Omental fat pad (tissue), 4 donors: ENCODE measurements at places on chromosomes 1 and 21. TPM values are rescaled to one million over a fixed set of nuclear protein-coding genes. Genes with fewer than 3 reads are reported as not detected.

Gene TTC24
- not detected for total RNA-seq

Gene CRNN
- not detected for total RNA-seq

Gene HSPA6
- total RNA-seq, result 22.1 TPM

Gene CCDC185
- total RNA-seq, result not detected

Gene CHODL
- total RNA-seq, result 1.4 TPM

GRCh38 chr1:40612345-40612831, 53.1 kb downstream of the RIMS3 start:
- peak; percentile 47 for DNase-seq

DNA sequence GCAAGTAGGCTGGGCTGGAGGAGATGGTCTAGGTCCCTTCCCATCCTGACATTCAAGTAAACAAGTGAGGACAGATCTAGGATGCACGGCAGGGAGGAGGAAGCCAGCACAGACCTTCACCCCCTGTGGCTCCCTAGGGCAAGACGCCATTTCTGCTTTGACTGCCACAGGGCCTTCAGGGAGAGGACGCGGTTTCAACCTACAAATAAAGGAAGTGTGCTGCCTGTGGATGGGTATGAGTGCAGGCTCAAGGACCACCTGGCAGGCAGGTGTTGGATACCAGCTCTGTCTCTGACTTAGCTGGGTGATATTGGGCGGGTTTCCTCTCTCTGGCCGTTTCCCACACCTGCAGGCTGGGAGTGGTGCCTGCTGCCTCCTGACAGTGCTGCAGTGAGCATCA, 16.2 kb downstream of the SLC2A1 start:
- no peak for DNase-seq

DNA sequence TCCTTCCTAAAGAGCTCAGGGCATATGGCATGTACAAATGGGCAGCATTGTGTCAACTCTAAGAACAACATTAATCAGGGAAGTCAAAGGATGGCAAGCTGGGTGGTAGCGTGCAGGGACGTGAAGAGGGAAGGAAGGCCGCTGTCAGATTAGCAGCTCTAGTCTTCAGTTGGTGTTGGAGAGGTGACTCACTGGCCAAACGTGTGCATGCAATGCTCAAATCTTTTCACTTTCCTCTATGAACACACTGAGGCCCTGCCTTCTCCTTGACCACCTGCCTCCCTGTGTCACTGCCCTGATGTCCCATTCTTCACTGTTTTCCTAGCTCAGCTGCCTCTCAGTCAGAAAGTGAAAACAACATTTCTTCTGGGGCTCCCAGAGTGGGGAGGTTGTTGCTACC, 5.9 kb upstream of the PIGR start:
- DNase-seq, result no peak

GRCh38 chr1:177710696-177711620, 258.9 kb downstream of the SEC16B start:
- DNase-seq, result no peak

- DNase-seq, result no peak
These were observed 99.8 kb upstream of the PRMT6 start for GRCh38 chr1:106956721-106957120.

- DNase-seq, result no peak
These were observed 13.7 kb upstream of the FAM20B start for GRCh38 chr1:179012038-179012437.

DNA sequence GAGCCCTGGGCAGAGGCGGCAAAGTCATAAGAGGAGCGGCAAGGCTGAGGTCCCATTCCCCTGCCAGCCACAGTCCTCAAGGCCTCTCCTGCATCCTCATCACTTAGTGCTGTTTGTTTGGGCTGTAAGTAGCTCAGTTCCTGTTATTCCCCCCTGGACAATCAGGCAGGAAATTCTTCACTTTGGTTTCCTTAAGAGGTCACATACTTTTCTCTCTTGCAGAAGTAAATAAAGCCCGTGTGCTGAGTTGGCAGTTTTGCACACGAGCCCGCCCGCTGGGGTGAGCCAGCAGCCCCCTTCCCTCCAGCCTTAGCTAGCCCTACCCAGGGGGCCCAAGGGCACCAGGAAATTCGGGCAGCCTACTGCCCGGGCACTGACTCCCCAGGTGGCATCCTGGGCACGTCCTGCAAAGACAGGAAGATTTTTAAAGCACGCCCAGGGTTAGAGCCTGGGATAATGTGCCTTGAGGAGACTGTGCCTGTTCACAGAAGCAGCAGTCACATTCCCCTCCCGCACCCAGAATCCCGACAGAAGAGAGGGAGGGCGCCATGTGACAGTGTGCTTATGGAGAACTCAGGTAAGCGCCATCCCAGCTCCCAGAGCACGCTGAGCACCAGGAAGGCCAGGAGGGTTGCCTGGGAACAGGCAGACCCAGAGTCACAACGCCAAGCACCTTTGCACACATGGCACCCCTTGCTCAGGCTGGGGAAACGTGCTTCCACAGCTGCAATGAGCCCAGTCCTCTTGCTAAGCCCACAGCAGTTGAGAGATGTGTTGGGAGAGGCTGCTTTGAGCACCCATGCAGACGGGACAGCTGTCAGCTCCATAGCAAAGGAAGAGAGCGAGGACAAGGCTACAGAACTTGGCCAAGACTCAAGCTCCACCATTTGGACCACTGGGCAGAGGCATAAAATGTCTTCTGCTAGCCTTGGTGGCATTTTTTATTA, 144.5 kb upstream of the TMEM51 start:
- DNase-seq, result no peak

GRCh38 chr1:202998836-202999750, 8.1 kb upstream of the TMEM183A start:
- peak; percentile 75 for DNase-seq

DNA sequence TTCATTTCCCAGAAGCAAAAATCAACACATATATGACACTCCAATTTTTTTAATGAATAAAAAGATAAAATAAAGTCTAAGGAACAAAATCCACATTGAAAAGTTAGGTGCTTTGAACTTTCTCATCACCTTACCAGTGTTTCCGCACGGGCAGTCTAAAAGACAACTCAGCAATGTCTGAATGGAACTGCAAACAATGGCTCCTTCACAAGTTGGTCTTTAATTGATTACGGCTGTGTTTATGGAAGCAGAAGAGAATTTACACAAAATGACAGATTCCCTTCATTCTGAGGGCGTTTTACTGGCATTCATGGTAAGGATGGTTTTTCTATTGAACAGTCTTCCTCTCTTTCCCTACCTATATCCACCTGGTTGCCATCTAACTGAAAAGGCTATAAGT, 65.0 kb upstream of the RNPC3 start:
- DNase-seq, result no peak

DNA sequence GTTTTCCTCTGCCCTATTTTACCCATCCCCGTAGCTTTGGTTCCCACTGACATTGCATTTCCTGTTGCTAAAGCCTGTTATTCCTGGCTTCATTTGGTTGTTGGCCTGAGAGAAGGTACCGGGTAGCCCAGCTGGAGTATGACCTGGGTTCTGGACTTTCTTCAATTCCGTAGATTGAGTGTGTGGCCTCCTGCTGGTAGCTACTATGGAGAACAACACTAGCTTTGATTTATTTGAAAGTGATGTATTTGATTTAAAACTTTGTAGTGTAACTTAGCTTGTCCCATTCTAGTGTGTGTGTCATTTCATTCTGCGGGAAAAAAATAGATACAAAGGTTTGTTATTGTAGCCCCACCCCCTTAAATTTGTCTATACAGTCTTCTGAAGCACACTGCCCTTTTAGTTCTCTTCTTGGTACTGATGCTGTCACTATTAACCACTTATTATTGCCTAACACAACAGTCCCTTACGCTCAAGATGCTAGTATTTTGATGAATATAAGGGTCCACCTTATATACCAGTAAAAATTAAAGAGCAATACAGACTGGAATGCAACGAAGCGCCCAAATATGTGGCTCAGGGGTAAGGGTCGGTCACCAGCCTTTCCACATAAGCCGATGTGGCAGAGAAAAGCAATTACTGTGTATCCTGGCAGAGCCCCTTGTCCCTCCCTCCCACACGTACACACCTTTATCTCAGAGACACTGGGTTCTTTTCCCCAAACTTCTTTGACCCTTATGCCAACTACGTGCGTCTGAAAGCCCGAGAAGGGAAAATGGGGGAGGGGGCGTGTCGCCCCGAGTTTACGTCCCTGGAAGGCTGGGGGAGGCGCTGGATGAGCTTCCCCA, 643 bp upstream of the MOV10 start:
- no peak for DNase-seq
